ENCODE measurements at places on chromosomes 2 and 18.

DNA sequence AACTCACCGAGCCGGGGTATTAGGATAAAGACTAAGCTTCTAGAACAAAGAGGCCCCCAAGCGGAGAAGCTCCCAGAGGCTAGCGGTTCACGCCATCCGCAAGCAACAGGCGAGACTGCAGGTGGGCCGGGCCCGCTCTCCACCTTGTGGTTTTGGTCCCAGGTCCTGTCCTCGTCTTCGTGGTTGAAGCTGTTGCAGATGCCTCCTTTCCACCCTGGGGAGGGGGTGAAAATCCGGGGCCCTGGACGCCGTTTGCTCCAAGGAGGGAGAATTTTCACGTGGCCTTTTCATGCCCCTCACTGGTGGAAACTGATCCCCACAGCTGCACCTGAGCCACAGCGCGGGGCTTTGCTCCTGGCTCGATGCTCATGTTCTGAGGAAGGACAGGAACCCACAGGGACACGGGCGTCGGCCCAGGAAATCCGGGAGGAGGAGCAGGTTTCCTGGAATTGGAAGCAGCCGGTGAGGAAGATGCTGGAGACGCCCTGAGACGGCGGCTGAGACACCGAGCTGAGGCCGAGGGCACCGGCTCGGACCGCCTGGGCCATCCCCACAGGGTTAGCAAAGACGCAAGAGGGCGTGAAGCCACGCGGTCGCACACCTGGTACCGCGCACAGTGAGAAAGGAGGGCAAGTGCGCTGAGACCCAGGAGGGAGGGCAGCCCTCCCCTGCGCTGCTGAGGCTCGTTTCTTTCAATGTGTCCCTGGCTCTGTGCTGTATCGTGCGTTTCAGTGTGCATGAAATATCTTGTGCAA is 54.7 kb upstream of the SALL3 start:
- DNase-seq, result no peak

GRCh38 chr2:57291209-57291608 is 755.4 kb upstream of the VRK2 start:
- DNase-seq, result no peak

GRCh38 chr2:188975497-188976102 is 1.4 kb downstream of the COL3A1 start:
- no peak for DNase-seq

DNA sequence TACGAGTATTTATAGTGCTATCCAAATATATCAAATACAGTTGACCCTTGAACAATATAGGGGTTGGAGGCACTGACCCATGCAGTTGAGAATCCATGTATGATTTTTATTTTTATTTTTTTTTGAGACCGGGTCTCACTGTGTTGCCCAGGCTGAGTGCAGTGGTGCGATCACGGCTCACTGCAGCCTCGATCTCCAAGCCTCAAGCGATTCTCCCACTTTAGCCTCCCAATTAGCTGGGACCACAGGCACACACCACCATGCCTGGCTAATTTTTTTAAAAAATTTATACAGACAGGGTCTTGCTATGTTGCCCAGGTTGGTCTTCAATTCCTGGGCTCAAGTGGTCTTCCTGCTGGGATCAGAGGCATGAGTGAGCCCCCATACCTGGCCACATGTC is 70.6 kb downstream of the GORASP2 start:
- no peak for DNase-seq

- DNase-seq, result no peak
Observed at GRCh38 chr2:232873909-232874641, 4.0 kb downstream of the SNORC start.

- DNase-seq, result no peak
Observed at GRCh38 chr2:309148-309953, 21.5 kb upstream of the ALKAL2 start.

- no peak for DNase-seq
Observed at GRCh38 chr2:124081154-124081716, 56.1 kb downstream of the CNTNAP5 start.

GRCh38 chr2:207202645-207203044 is 36.9 kb upstream of the KLF7 start:
- DNase-seq, result no peak

- DNase-seq, result no peak
Observed at GRCh38 chr2:42965196-42965595, 172.8 kb upstream of the HAAO start.

- no peak for DNase-seq
Observed at GRCh38 chr2:15763106-15763821, 171.6 kb downstream of the DDX1 start.

GRCh38 chr2:28074137-28074536 is 183.6 kb downstream of the BABAM2 start:
- DNase-seq, result no peak

- no peak for DNase-seq
Observed at GRCh38 chr2:218870984-218871344, 9.7 kb upstream of the WNT10A start.

DNA sequence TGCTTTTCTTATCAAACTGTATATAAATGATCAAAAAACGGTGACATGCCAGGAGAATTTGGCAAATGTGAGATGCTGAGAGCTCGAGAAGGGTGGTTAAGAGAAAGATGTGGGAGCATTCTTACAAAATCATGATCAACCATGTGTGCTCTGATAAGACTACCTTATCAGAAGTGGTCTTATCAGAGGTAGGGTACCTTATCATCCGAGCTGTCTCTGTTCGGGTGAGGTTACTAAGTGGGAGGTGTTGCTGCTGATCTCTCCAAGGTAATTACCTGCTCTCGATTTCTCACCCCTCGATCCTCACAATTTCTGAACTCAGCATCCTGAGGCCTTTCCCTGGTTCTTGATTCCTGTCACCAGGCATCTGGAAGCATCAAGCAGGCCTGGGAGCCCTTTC is 813.0 kb upstream of the ID2 start:
- no peak for DNase-seq

DNA sequence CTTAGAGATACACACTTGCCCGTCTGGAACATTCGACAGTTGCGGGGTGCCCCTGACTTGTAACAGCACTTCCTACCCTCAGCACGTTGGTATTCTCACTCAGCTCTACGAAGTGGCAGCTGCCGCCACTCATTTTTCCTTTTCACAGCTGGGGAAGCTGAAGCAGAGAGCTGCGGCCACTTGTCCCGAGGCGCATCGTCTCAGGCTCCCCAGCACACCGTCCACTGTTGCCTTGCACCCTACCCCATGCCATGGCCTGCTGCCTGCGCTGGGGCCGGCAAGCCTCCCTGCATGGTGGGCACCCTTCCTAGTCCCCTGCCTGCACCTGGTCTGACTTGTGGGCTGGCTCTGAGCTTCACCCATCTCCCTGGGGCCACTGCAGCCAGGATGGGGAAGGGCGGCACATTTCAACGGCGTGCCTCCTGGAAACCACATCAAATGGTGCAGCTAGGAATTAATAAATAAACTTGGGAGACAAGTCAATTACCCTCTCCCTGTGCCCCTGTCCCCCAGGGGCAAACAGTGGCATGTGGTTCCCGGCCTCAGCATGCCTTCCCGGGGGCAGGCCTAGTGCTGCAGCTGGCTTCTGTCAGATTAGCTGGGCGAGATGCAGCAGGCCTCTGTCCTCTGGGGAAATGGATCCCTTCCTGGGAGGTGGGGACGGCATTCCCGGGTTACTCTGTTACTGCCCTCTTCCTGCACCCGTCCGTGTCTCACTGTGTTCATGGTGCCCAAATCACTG is 64.7 kb upstream of the HAAO start:
- DNase-seq, result no peak

DNA sequence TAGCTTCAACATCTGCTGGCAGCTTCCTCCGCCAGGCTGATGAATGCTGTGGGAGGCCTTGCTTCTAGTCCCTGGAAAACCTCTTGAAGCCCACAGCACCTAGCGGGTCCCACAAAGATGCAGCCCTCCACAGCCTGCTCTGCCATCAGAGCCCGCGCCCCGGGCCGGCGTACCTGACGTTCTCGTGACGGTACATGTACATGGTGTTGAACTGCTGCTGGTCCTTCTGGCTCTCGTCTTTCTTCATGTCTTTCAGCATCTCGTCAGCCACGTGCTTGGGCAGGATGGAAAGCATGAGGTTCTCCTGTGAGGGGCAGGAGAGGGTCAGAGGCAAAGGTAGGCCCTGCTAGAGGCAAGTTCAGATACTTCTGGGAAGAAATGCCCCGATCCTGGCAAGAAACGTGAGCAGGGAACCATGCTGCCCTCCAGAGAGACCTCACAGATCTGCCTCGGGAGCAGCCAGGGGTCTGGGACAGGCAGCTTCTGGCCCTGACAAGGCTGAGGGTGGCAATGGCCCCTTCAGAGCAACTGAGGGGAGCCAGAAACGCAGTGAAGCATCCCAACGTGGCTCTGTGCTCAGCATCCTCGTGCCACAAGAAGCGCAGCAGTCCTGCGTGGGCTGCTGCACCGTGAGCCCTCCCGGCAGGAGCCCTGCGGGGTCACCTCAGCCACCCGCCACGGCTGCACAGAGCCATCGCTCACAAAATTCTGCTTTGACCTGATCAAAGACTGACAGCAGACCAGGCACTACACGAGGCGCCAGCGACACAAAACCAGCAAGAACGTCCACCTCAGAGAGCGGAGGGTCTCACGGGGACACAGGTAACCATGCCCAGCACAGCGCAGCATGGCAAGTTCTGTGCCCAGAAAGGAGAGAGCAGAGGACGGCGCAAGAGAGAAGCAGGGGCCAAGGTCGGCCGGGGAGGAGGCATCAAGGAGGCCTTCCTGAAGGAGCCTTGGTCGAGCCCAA is 49.1 kb downstream of the CENPO start:
- no peak for DNase-seq

DNA sequence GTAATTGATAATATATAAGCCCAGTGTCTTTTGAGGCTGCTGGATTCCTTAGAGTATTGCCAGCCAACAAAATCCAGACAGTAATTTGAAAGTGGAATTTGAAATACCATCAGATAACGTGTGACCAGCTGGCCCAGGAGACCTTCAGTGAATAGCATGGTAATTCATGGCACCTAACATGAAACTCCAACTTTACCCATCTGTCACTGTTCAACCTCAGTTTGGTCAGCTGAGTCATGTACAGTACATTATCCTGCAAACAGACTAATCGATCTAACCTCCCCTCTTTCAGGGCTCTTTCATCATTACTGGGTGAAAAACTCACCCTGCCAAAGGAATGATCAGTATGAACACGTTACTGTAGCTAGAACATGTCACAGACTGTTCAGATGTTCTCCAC is 230.6 kb downstream of the DOK6 start:
- DNase-seq, result no peak

- DNase-seq, result no peak
Observed at GRCh38 chr2:7927691-7928090, 754.2 kb upstream of the ID2 start.

GRCh38 chr2:56077359-56077915 is 106.4 kb upstream of the CCDC85A start:
- DNase-seq, result no peak

DNA sequence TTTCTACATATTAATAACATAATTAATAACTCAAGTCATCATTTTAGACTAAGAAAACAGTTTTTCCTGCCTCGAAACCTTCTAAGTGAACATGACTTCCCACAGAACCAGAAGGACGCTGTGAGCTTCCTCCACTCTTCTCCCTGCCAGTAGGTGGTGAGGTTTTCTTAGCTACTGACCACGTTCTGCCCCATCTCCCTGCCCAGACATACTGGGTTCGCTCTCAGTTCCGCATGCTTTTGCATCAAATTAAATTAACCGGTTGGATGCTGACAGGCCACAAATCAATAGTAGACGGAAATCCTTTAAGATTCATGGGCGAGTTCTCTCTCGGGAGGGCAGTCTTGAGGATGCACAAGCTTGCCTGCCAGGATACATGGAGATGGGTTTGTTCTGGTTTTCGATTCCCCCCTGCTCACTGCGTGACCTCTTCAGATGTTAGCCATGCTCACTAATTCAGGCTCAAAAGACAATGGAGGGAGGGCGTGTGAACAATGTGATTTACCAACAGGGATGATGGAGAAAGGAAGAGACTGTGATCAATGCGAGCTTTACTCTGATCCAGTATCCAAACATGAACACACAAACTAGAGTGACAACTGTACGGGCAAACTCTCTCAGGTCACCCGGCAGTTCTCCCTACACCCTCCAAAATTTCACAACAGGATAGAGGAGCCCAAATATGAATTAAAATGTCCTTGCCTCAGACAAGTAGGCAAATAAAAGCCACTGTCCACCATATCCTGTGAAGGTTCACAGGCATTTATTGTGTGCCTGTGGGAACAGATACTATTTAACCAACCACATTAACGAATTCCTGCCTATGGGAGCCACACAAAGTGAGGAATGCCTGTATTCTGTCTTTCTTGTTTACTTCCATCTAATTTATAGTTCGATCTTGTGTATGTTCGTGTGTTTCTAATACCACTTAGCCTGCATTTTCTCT is 375.7 kb downstream of the EIPR1 start:
- DNase-seq, result no peak

GRCh38 chr2:161998857-161999256 is 75.2 kb downstream of the DPP4 start:
- DNase-seq, result no peak

GRCh38 chr18:22524783-22525182 is 107.1 kb upstream of the CTAGE1 start:
- no peak for DNase-seq

GRCh38 chr18:7605705-7606104 is 38.6 kb downstream of the PTPRM start:
- DNase-seq, result no peak

- no peak for DNase-seq
Observed at GRCh38 chr2:86193901-86194567, 1.2 kb downstream of the IMMT start.

- no peak for DNase-seq
Observed at GRCh38 chr2:158973116-158973956, 4.9 kb downstream of the TANC1 start.

GRCh38 chr18:8793445-8794155 is 88.2 kb downstream of the MTCL1 start:
- DNase-seq, result no peak

GRCh38 chr2:200575957-200576356 is 9.9 kb upstream of the AOX1 start:
- no peak for DNase-seq

DNA sequence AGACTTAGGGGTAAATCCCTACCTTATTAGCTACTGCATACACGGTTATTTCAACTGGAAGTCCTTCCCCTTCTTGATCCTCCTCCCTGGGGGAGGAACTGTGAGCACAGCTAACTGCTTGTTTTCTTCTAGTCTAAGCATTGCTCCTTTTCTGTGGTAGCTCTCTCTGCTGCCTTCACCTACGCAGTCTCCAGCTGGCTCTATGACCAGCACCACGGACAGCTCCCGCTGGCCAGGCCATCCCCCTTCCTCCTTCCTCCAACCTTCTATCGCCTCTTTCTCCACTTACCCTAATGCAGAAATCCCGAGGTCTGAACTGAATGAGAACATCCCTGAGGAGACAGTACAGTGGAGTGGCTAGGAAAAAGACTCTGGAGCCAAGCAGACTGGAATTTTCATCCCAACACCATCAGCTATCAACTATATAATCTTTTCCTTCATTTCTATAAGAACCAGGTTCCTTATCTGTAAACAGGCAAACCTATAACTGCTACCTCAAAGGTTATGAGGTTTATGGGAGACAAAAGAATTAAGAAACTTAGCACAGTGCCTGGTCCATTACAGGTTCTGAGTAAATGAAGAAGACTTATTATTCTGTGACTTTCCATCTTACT is 4.7 kb upstream of the CFAP65 start:
- no peak for DNase-seq
